Left ventricle myocardium superior (tissue), 1 donor: ENCODE measurements at places on chromosomes 2 and 18. TPM values are rescaled to one million over a fixed set of nuclear protein-coding genes. Genes with fewer than 3 reads are reported as not detected.
A peak's percentile ranks its signal among the peaks of the same experiment; 100 is the strongest.

GRCh38 chr2:16666449-16666801 is 791 bp upstream of the CYRIA start:
- DNase-seq: no peak

GRCh38 chr2:236663287-236664101 is 93.9 kb downstream of the ACKR3 start:
- DNase-seq: peak; percentile 81

DNA sequence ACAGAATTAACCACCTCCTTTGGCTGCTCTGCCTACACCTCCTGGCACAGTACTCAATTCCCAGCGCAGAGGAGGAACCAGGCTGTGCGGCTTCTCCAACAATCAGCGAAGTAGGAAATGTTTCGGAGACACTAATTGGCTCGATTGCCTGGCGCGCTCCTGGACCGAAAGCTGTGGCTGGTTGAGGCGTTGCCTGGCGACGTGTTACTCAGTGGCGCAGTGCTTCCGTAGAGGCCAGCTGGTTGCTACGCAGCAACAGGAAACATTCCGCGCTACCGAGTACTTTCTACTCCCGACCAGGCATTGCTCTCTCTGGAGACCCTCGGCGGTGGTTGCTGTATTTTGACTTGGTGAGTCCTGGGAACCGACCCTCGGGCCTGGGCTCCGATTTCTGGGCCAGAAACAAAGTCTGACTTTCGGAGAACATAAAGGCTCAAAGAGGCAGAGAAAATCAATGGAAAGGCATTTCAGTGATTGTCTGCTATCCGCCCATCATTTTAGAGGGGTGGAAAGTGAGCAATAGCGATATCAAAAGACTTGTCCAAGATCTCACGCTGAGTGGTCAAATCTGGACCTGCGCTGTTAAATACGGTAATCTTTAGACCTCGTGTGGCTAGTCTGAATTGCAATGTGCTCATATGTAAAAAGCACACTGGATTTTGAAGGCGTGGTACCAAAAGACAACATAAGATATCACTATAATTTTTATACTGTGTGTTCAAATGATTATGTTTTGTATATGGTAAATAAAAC is at the start of gene DNAH6:
Gene DNAH6, plus strand, starts transcription at position 265 of the 753 bp plus-strand sequence. CDS start 1,329 bp downstream, outside the sequence.
- DNase-seq: peak; percentile 93

GRCh38 chr2:239339241-239339640 is 61.6 kb downstream of the HDAC4 start:
- DNase-seq: no peak

GRCh38 chr2:2572393-2573204 is 241.5 kb upstream of the MYT1L start:
- DNase-seq: no peak

DNA sequence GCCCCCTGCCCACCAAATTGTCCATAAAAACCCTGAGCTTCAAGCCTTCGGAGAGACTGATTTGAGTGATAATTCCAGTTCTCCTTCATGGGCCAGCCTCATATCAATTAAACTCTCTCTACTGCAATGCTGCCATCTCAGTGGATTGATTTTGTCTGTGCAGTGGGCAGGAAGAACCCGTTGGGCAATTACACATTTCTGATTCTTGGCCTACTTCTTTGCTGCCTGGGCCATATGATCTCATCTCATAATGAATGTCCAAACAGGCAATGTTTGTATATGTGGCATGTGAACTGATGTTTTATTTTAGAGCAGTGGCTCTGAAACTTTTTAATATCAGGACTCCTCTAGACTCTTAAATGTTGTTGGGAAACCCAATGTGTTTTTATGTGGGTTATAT is 101.2 kb upstream of the SLC38A11 start:
- DNase-seq: no peak

DNA sequence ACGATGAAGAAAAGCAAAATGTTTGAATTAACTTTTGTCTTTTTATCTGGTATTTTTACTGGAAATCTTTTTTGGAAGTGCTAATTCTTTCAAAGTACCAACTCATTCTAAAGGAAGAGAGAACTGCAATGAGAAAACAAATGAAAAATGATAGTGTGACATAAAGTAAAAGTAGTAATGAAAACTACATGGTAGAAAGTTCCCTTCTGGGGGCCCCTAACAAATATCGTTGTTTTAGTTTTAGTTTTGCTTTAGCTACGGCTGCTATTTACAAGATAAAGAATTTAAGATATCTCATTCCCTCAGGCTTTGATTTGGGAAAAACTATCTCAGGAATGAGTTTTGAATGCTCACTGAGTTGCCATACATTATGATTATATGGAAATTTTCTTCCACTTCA is 161.4 kb downstream of the XIRP2 start:
- no peak for DNase-seq

DNA sequence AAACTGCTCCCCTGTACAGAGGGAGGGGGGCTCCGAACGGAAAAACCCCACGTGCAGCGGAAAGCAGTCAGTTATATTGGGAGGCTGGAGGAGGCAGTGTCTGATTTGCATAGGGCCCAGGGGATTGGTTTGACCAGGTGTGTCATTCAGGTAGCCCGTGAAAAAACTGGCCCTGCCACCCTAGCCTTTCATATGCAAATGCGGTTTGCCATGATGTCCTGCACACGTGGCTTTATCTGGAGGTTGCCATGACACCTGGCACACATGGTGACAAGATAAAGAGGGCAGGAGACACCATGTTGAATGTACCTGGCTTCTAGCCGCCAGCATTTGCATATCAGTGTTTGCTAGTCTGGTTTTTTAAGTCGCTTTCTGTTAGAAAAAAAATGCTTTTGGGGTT is 20.5 kb downstream of the SLC25A52 start:
- DNase-seq: no peak

DNA sequence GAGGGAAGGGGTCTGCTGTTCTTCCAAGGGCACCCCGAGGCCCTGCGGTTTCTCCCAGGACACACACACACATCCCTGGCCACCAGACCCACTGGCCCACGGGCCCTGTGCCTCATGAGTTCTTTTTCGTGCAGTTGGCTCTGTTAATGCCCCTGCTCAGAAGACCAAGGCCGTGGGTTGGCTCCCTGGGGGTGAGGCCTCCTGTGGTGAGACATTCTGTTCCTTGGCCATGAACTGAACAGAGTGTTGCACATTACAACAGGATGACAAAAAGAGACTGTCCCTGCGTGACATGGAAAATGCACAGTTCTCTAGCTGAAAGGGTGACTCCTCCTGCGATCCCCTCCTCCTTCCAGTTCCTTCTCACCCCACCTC is 30.7 kb downstream of the SH2D6 start:
- DNase-seq: no peak

DNA sequence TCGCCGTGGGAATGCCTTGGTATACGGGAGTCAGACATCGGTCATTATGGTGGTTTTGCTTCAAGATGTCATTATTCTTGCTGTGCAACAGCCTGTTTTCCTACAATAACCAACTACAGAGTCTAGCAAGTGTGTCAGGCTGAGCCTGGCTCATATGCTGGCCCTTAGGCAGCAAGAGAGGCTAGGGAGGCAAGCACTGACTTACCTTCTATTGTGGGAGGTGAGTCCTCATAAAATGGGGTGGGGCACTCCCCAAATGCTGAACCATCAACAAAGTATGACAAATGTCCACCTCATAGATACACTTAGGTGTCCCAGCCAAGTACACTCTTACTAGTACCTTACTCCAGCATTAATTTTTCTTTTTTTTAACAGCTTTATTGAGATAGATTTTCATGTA is 77.0 kb upstream of the ATL2 start:
- DNase-seq: no peak

DNA sequence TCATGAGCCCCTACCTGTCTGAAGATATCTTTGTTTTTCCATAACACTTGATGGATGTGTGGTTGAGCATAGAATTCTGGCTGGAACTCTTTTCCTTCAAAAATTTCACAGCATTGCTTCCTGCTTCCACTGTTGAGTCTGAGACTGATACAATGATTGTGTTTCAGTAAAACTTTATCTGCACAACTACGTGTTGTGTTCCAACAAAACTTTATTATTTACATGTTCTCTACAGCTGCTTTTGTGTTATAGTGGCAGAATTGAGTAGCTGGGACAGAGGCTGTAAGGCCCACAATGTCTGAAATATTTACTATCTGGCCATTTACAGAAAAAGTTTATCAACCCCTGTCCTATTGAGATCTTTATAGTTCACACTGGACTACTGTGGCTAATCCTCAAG is 275.3 kb downstream of the PHLPP1 start:
- DNase-seq: no peak

GRCh38 chr2:217045700-217046475 is 186.0 kb upstream of the TNP1 start:
- no peak for DNase-seq

DNA sequence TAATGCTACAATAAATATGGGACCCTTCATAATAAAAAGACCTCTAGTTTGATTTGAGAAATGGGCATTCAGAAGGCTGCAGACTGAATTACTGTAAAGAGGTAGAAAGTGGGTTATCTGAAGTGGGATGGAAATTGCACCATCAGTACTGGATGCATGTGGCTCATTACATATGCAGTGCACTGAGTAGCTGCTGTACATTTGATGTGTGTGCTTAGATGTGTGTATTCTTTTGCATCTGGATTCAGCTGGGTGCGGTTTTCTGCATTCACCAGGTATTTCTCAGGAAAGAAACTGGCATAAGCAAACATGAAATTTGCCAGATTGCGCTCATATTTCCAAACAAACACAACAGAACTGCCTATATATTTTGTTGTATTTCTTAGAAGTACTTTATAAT is 38.2 kb downstream of the NDC80 start:
- no peak for DNase-seq

- DNase-seq: no peak
Measured at GRCh38 chr2:48413676-48414075, 116.3 kb upstream of the STON1 start.

- peak; percentile 52 for DNase-seq
Measured at GRCh38 chr2:230203110-230203676, 16.6 kb downstream of the SP110 start.

DNA sequence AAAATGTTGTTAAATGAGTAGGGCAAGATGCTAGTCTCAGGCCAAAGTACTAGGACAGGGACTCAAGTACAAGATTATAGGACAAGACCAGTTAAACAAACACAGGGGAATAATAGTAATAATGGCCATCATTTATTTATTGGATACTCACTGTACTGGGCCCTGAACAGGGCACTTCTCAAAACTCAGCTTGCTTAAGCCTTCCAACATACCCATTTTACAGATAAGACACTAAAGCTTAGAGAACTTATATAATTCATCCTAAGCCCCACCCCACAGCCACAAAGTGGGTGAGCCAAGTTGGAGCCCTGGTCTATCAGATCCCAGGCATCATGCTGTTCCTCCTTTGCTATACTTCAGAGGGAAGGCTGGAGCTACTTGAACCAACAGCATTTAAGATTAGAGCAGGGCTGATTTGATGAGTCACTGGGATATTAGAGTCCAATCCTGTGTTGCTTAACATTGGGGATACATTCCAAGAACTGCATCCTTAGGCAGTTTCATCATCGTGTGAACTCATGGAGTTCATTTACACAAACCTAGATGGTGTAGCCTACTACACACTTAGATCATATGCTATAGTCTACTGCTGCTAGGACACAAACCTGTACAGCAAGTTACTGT is 153.6 kb downstream of the MTCL1 start:
- DNase-seq: no peak

DNA sequence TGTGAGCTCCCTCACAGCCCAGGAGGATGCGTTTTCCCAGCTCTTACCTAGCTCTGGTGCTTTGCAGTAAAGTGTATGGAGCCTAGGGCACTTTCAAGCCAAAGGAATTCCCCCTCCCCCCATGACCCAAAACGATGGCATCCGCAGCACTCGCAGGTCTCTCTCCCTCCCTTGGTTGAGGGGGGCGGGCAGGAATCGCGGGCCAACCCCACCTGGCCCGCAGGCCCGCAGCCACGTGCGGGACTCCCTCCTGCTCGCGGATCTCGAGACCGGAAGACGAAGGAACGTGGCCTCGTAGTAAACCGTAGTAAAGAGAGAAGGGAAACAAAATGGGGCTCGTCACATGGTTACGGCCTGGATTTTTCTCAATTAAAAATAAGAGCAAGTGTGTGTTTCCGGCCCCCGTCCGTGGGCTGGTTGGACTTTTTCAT is 8.5 kb downstream of the IRS1 start:
- peak; percentile 53 for DNase-seq

DNA sequence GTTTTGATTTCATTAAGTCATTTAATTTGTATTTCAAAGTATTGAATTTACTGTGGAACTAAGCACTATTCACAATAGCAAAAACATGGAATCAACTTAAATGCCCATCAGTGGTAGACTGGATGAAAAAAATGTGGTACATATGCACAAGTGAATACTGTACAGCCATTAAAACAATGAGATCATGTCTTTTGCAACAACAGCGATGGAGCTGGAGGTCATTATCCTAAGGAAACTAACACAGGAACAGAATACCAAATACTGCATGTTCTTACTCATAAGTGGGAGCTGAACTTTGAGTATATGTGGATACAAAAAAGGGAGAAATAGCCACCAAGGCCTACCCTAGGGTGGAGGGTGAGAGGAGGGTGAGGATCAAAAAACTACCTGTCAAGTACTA is 164.4 kb downstream of the BABAM2 start:
- no peak for DNase-seq

DNA sequence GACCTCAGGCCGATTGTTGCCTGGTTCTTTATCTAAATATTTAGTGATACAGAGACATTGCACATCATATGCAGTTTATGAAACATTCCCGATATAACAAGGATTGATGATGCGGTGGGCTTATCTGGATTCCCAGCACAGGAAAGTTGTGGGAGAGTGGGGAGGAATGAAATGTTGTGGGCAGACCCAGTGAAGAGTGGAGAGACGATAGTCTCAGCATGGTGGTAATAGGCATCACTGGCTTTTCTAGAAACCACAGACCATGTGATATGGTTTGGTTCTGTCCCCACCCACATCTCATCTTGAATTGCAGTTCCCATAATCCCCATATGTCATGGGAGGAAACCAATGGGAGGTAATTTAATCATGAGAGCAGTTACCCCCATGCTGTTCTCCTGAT is 34.8 kb upstream of the RND3 start:
- no peak for DNase-seq

ARHGAP25 gene
- total RNA-seq: 5.4 TPM

LGALSL gene
- total RNA-seq: 5.8 TPM

EDAR gene
- not detected for total RNA-seq

SCYGR4 gene
- not detected for total RNA-seq

VSNL1 gene
- total RNA-seq: 18.6 TPM

KLHL30 gene
- 22.0 TPM for total RNA-seq

FIGN gene
- total RNA-seq: 16.6 TPM

MTLN gene
- total RNA-seq: 161 TPM

DBI gene
- total RNA-seq: 315 TPM

RHBDD1 gene
- 29.8 TPM for total RNA-seq
